ENCODE measurements at places on chromosomes 16 and 17. TPM values are rescaled to one million over a fixed set of nuclear protein-coding genes. Genes with fewer than 3 reads are reported as not detected.
A peak's percentile ranks its signal among the peaks of the same experiment; 100 is the strongest.

- no peaks in the 10 kb centered on the region for H3K27me3 ChIP-seq
- H3K36me3 ChIP-seq: no peaks in the 10 kb centered on the region
- peaks cover 2% of the 10 kb centered on the region for H3K4me1 ChIP-seq
- DNase-seq: no peak
- H3K4me3 ChIP-seq: no peak overlapping the region
Observed at GRCh38 chr17:64158831-64159590, 29.1 kb upstream of the ERN1 start.

PPL gene
- total RNA-seq: 11.9 TPM

GRCh38 chr17:44932096-44932786 lies 15.3 kb downstream of the KIF18B start:
- no peaks in the 10 kb centered on the region for H3K4me1 ChIP-seq
- no peaks in the 10 kb centered on the region for H3K27me3 ChIP-seq
- no peaks in the 10 kb centered on the region for H3K36me3 ChIP-seq
- peak; percentile 33 for DNase-seq
- no peak overlapping the region for H3K27ac ChIP-seq

NPIPA2 gene
- total RNA-seq: 12.7 TPM

DNA sequence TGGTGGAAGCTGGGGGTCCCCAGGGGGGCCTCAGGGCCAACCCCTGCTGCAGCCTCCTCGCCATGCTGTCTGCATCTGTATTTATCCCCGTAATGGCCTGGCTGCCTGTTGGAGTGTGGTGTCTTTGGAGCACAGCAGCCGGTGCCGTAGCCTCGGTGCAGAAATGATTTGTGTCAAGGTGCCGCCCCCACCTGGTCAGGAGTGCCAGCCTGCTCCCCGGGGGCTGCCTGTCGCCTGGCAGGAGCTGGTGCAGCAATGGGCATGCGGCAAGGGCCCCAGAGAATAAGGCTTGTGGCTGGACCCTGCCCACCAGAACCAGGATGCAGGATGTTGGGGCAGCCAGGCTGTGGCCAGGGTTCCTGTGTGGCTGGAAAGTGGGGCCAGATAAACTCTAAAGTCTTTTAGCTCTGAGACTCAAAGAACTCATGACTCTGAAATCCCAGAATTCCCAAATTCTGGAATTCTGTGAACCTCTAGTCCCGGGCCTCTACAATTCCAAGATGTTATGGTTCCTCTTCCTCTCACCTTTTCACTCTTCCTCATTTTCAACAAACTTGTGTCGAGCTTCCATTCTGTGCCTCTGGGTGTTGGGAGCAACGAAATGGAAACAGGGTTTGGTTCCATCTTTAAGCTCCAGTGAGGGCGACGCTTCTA lies 5.9 kb downstream of the CPNE2 start:
- no peak for DNase-seq
- no peaks in the 10 kb centered on the region for H3K36me3 ChIP-seq
- H3K27ac ChIP-seq: no peak overlapping the region
- no peaks in the 10 kb centered on the region for H3K27me3 ChIP-seq
- H3K4me1 ChIP-seq: no peaks in the 10 kb centered on the region

CIBAR2 gene
- total RNA-seq: not detected

KRT28 gene
- total RNA-seq: not detected

GRCh38 chr17:9456330-9456729 lies 119.3 kb downstream of the STX8 start:
- no peaks in the 10 kb centered on the region for H3K27me3 ChIP-seq
- no peak overlapping the region for H3K4me3 ChIP-seq
- no peak overlapping the region for H3K27ac ChIP-seq

GRCh38 chr17:80981062-80981902 lies 10.4 kb upstream of the CHMP6 start:
- no peaks in the 10 kb centered on the region for H3K36me3 ChIP-seq
- no peaks in the 10 kb centered on the region for H3K27me3 ChIP-seq
- no peak for DNase-seq
- H3K4me3 ChIP-seq: no peak overlapping the region

KRT24 gene
- total RNA-seq: not detected

- H3K36me3 ChIP-seq: no peaks in the 10 kb centered on the region
- H3K27ac ChIP-seq: no peak overlapping the region
- H3K4me3 ChIP-seq: no peak overlapping the region
- DNase-seq: no peak
Observed at GRCh38 chr17:64459284-64459747, 10.4 kb downstream of the MILR1 start.

- H3K4me1 ChIP-seq: no peaks in the 10 kb centered on the region
- H3K4me3 ChIP-seq: no peak overlapping the region
- no peaks in the 10 kb centered on the region for H3K36me3 ChIP-seq
Observed at GRCh38 chr17:46795379-46795952, 23.0 kb downstream of the WNT3 start.

PRRT2 gene
- total RNA-seq: 10.9 TPM

DNA sequence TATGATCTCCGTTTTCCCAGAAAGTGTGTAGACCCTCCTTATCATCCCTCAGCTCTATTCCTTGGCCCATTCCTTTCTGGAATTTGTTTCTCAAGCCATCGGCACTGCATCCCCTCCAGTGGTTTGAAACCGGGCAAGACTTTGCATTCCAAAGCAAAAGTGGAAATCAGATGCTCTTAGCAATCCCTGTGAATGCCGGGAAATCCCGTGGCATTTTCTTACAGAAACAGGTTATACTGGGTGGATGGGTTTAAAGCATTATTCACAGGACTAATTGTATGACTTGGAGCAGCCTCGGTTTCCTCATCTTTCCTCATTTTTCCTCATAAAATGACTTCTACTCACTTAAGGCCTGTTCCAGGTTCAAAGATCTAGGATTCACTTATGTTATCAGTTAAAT lies 52.0 kb downstream of the MAP2K6 start:
- no peak overlapping the region for H3K27ac ChIP-seq
- H3K27me3 ChIP-seq: no peaks in the 10 kb centered on the region
- H3K4me1 ChIP-seq: no peaks in the 10 kb centered on the region
- H3K4me3 ChIP-seq: no peak overlapping the region
- DNase-seq: no peak
- no peaks in the 10 kb centered on the region for H3K36me3 ChIP-seq

GRCh38 chr17:11641521-11642275 lies 43.4 kb downstream of the DNAH9 start:
- no peak for DNase-seq
- H3K4me1 ChIP-seq: no peaks in the 10 kb centered on the region
- no peak overlapping the region for H3K27ac ChIP-seq
- H3K27me3 ChIP-seq: no peaks in the 10 kb centered on the region
- no peaks in the 10 kb centered on the region for H3K36me3 ChIP-seq

DNA sequence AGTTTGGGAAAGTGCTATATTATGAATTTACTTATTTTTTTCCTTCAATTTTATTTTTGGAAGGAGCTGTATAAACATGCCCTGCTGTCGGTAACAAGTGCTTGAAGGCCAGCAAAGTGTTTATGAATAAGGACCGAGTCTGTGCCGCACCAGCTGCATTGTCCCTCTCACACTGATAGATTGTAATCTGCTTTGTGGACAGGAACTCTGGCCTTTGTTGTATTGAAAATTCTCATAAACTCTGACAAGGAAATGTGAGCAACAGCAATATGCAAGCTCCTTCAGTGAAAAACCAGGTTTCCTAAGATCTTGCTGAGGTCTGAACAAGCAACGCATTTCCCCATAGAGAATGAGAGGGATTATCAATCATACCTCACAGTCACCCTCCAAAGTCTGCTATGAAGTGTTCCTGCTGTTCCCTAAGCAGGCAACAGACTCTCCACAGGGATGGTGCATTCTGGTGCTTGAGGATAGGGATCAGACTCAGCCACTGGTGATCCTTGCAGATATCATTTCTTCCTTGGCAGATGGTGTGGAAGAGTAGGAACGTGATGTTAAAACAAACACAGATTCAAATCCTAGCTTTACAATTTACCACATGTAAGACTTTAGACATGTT lies 109.6 kb downstream of the KCNJ2 start:
- H3K4me3 ChIP-seq: no peak overlapping the region
- H3K27me3 ChIP-seq: no peaks in the 10 kb centered on the region

CCL8 gene
- total RNA-seq: 3.6 TPM

DNA sequence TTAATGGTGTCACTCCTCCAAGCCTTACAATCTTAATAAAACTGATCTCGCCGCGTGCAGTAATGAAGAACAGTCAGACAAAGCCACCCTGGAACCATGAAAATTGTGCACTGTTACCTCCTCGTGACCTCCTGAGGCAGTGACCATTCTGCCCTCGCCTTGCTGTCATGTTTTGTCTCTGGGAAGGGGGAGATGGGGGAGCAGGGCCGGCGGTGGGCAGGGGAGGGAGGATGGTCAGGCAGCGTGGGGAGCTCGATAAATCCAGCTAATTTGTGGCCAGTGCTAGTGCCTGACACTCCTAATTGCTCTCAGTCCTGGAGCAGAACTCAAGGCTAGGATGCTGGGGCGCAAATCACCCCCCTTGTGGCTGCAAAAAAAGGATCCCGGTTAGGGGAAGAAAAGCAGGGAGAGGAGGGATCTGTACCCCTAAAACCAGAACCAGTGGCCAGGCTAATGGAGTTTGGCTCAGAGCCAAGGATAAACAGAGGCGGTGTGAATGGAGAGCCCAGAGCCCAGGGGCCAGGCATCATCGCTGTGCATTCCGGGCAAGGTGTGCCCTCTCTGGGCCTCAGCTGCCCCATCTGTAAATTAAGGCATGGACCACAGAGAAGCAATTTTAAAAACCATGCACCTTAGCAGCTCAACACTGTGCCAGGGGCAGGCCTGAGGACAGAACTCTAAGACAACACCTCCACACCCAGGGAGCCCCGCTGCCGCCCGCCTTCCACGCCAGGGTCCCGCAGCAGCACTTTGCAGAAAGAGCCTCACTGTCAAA lies 113.3 kb downstream of the ZNF423 start:
- no peak overlapping the region for H3K27ac ChIP-seq
- H3K4me1 ChIP-seq: no peaks in the 10 kb centered on the region
- no peaks in the 10 kb centered on the region for H3K36me3 ChIP-seq
- no peak for DNase-seq

TEKT1 gene
- not detected for total RNA-seq

DNA sequence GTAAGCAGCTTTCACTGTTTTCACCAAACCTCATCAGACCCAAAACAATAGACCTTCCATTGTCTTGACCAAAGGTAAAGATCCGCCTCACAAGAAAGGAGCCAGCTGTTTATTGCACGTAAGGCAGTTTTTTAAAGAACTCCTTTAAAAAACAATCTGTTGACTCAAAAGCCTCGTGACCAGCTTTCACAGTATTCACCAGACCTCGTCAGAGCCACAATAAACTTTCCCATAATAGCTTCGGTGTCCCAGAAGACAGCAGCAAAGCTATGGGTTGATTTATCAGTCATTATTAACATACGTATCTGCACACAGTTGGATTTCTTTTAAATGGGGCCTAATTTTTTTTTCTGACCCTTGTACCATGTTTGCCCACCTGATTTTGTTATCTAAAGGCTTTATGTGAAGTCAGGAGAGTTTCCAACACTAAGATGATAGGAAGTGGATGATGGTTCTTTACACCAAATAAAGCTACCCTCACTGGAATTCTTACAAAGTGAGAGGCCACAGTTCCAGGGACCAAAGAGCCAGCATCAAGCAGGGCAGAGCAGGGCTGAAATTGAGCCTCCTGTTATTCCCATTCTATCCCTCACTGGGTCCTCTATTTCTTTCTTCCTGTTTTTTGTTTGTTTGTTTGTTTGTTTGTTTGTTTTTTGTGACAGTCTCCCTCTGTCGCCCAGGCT lies 17.6 kb upstream of the HELZ start:
- H3K36me3 ChIP-seq: no peaks in the 10 kb centered on the region
- no peak for DNase-seq
- H3K4me1 ChIP-seq: no peaks in the 10 kb centered on the region

DNA sequence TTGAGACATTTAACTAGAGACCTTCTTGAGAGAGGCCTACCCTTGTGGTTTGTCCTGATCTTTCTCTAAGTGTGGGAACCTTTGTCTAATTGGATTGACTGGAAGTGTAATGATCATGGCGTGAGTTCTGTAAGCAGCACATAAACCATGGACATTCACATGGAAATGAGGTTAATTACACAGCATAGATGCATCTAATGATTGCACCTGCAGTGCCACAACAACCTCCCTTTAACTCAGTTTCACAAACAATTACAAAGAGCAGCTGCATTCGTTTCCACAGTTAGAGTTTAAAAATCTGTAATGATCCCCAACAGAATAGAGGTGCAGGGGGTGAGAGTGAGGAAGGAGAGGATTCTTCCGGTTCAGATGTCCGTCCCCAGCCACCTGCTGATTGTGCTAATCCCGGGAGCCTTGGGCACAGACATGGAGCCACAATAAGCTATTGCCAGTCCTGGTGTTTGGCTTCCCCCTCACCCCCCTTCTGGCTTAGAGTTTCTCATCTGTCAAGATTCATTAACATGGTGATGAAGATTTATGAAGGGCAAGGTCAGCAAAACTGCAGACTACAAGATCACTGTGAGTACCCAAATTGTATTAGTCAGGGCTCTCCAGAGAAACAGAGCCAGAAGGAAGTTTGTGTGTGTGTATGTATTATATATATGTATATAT lies 659.2 kb upstream of the SOX9 start:
- H3K27me3 ChIP-seq: peaks cover 1% of the 10 kb centered on the region
- H3K4me3 ChIP-seq: no peak overlapping the region
- no peaks in the 10 kb centered on the region for H3K36me3 ChIP-seq
- H3K4me1 ChIP-seq: no peaks in the 10 kb centered on the region

RIPOR1 gene
- 120 TPM for total RNA-seq

CD79B gene
- 5.1 TPM for total RNA-seq

- H3K27me3 ChIP-seq: no peaks in the 10 kb centered on the region
- no peak for DNase-seq
- H3K36me3 ChIP-seq: no peaks in the 10 kb centered on the region
- no peak overlapping the region for H3K4me3 ChIP-seq
- H3K27ac ChIP-seq: no peak overlapping the region
Observed at GRCh38 chr17:42548070-42548837, 4.5 kb upstream of the HSD17B1 start.

- peak within 1 kb of the TSS; percentile 77 for H3K27ac ChIP-seq
- no peaks in the 10 kb centered on the region for H3K27me3 ChIP-seq
- no peaks in the 10 kb centered on the region for H3K4me1 ChIP-seq
- peaks cover 4% of the 10 kb centered on the region for H3K36me3 ChIP-seq
- H3K4me3 ChIP-seq: peak within 1 kb of the TSS; percentile 79
Observed at GRCh38 chr17:28717578-28718332, at the start of gene RAB34. Gene RAB34, minus strand, starts transcription at chr17:28717868. Its CDS starts 602 bp downstream, at chr17:28717266.

DNA sequence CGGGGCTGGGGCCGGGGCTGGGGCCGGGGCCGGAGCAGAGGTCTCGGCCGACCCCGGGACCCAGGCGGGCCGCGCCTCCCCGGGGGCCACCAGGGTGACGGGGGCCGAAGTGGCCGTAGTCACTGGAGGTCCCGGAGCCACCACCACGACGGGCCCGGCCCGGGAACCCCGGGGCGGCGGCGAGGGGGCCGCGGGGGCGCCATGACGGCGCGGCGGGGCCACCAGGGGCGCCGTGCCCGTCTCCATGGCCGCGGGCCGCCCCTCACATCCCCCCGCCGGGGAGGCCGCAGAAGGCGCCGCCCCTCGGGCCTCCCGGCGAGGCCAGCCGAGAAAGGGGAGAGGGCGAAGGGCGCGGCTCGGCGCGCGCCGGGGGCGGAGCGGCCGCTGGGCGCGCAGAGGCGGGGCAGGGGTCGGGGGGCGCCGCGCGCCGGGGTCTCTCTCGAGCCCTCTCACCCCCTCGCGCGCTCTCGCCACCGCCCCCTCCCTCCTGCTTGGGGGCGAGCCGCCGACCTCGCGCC lies 297 bp downstream of the TBC1D10B start:
- no peaks in the 10 kb centered on the region for H3K36me3 ChIP-seq
- H3K27ac ChIP-seq: no peak overlapping the region
- DNase-seq: no peak
- peak overlapping the region; percentile 92 for H3K4me3 ChIP-seq
- H3K27me3 ChIP-seq: no peaks in the 10 kb centered on the region

Data from aorta (tissue), 5 donors.